Colonic mucosa (tissue), 4 donors: ENCODE measurements at places on chromosomes 2 and 18.

DNA sequence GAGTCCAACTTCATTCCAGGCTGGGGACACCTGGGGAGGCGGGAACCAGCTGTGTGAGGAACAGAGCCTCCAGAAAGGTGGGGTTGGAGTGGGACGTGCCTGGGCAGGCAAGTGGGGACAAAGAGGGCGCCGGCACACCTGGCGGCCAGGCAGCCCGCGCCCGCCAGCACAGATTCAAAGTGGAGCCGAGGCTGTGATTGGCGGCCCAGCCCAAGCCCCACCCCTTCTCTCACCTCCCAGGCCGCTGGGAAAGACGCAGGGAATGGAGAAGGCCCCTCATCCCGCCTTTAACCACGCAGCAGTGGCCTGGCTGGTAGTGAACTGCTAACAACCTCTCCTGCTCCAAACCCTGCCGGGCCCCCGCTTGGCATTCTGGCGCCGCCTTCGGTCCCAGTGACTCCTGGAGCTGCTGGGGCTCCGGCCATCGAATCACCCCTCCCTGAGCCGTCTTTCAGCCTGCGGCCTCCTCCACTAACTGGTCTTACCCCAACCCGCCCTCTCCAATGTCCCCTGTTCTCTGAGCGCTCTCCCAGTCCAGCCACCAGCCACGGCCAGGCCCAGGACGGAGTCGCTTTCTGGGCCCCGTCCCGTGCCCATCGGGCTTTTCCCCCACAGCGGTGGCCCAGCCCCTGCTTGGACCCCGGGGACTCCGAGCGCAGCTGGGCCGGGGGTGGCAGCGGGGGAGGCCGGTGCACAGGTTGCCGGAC, 27.9 kb upstream of the PTMA start:
- peak; percentile 81 for DNase-seq

DNA sequence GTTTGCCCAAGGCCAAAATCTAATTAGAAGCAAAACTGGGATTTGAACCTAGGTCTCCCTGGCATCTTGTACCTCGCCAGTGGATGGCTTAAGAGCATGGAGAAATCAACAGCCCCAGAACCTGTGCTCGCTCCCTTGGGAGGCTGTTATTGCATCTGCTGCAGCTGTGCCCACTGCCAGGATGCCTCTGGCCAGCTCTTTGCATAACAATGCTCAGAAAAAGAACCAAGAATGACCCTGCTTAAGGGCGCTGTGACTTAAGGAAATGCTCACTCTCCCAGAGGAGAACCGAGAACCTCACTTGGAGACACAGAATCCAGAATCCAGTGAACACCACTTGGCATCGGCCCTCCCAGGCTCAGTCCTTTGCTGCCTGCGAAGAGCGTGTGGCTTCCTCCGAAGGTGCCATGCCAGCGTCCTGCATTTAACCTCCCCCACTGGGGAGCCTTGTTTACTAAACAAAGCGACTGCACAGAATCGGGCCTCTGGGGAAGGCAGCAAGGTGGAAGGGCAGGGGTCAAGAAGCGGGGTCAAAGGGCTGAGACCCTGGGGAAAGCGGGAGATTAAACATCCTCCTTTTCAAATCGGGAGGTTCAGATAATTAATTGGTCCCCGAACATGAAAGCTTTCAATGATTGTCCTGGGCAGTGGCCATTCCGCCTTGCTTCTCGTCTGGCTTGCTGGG, 71.0 kb upstream of the BOD1L2 start:
- no peak for DNase-seq

- no peak for DNase-seq
Measured at GRCh38 chr18:22545066-22545760, 127.5 kb upstream of the CTAGE1 start.

GRCh38 chr18:38644875-38645641, 1079.5 kb upstream of the CELF4 start:
- DNase-seq, result no peak

- no peak for DNase-seq
Measured at GRCh38 chr2:172693529-172694455, 41.9 kb upstream of the RAPGEF4 start.

DNA sequence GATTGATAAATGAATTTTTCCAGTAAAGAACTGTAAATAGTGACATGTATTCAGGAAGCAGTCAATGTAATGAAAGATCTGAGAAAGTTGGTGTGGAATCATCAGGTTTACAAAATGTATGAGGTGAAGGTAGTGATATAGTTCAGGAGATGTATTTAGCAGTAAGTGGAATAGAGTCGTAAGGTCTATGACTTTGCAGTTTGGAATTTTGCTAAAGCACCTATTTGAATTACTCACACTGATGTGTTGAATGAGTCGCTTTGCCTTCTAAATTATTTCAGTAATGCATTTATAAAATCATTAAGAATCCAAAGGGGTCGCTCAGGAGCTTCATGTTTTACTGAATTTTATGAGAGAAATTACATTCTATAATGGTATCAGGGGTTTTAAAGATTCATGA, 713.7 kb downstream of the DSC3 start:
- no peak for DNase-seq

GRCh38 chr2:26556309-26557243, 78.7 kb upstream of the OTOF start:
- DNase-seq, result no peak

GRCh38 chr2:72579591-72580180, 246.1 kb downstream of the EXOC6B start:
- no peak for DNase-seq

- DNase-seq, result no peak
Measured at GRCh38 chr2:97988722-97989121, 7.0 kb downstream of the TMEM131 start.

- DNase-seq, result no peak
Measured at GRCh38 chr2:21367421-21367820, 243.7 kb downstream of the TDRD15 start.

DNA sequence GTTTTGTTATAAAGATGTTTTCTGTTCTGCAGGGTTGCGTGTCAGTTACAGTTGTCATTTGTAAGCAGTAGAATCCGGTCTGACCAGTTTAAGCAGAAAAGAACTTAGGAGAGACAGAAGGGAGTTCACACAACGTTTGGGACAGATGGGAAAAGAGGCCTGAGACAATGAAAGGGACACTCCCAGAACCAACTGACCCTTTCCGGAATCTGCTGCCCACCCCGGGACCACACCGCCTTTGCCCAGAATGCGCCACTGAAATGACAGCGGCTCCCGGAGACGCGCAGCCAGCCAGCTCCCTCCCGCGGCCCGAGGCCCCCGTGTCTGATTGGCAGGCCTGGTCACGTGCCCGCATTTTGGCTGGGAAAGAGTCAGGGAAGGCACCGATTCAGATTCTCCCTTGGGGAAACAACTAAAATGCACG, 244.6 kb downstream of the BCL2 start:
- peak; percentile 92 for DNase-seq
